NT2/D1 (cell line): ENCODE measurements at places on chromosomes 7 and 10.

GRCh38 chr10:92880233-92880861, 32.0 kb downstream of the EXOC6 start:
- DNase-seq = peak; percentile 16

GRCh38 chr10:62044566-62044965, 143.1 kb downstream of the ARID5B start:
- no peak for DNase-seq

GRCh38 chr10:29636178-29636577, 1.4 kb upstream of the SVIL start:
- no peak for DNase-seq

GRCh38 chr10:95963202-95963990, 55.6 kb downstream of the CC2D2B start:
- no peak for DNase-seq

DNA sequence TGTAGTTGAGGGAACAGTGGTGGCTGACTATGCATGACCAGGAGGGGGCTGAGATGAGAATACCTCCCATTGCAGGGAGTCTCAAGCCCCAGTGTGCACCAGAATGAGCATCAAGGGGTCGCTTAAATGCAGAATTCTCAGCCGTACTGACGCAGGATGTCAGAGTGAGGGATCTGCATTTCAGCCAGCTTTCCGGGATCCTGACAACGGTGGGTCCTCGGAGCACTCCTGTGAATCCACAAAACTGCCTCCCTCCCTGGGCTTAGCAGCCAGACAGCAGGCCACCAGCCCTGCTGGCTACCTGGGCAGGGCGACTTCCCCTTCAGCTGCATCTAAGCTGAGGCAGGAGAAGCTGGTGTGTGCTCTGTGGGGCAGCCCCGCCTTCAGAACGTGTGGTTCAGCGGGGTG, 21.8 kb upstream of the LOXL4 start:
- no peak for DNase-seq

DNA sequence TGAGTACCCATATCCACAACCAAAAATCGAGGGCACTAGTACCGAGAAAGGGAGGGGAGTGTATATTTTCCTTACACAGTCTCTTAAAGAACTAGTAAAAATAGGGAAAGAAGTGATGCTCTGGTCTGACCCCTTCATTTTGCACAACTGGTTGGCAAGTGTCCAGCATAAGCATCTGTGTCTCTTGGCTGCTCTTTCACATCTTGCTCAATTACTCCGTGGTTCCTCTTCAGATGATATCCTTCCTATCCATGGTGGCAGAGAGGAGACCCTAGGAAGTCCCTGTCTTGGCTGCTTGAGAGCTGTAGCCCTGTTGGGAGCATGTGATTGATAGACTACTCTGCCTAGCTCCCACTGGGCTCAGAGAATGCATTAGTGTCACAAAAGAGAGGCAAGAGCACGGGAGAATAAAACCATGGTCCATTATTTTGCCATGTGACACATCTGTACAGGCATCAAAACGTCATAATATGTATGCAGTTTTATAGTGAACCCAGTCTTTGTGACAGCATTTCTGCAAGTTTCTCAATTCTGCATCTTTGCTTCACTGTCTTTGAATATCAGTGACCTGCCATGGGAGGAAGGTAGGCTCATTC, 111.8 kb upstream of the ANKRD1 start:
- DNase-seq = no peak

DNA sequence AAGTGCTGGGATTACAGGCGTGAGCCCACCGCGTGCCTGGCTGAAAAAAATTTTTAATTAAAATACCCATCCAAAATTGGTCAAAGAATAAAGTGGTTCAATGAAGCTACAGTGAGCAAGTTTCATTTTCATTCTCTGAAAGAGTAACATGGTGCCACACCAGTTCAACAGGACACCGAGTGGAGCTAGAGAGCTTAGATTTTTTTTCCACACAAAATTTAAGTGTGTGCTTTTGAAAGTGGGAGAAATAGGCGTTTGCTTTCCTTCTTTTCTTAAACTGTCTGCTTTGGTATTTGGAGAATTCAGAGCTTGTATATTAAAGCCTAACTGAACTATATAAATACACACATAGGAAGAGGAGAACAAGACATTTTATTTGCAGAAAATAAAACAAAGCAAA, 43.4 kb downstream of the BPGM start:
- no peak for DNase-seq

DNA sequence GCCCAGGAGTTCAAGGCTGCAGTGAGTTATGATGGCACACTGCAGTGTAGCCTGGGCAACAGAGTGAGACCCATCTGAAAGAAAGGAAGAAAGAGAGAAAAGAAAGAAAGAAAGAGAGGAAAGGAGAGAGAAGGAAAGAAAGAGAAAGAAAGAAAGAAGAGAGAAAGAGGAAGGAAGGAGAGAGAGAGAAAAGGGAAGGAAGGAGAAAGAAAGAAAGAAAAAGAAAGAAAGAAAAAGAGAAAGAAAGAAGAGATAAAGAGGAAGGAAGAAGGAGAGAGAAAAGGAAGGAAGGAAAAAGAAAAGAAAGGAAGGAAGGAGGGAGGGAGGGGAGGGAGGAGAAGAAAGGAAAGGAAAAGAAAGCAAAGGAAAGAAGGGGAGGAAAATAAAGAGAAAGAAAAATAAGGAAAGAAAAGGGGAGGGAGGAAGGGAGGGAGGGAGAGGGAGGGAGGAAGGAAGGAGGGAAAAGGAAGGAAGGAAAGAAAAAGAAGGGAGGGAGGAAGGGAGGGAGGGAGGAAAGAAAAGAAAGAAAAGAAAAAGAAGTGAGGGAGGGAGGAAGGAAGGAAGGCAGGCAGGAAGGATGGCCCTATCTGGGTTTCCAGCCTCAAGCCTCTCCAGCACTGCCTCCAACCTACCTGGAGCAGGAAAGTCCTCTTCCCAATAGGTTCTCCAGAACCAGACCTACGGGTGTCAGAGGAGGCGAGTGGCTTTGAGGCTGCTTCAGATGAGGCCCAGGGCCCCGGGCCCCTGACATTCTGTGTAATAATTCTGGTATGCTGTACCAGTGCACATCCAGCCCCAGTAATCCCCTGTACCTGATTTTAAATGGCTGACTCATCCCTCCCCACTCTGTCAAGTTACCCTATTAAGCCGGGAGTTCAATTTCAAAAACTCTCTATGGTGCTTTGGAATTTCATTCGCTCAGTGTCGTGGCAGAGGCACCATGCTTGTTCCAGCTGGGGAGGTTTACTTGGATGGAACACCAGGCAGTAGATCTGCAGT, 6.8 kb upstream of the PARD3 start:
- no peak for DNase-seq

- no peak for DNase-seq
These were observed 178.9 kb downstream of the MLLT10 start for GRCh38 chr10:21712975-21713374.

DNA sequence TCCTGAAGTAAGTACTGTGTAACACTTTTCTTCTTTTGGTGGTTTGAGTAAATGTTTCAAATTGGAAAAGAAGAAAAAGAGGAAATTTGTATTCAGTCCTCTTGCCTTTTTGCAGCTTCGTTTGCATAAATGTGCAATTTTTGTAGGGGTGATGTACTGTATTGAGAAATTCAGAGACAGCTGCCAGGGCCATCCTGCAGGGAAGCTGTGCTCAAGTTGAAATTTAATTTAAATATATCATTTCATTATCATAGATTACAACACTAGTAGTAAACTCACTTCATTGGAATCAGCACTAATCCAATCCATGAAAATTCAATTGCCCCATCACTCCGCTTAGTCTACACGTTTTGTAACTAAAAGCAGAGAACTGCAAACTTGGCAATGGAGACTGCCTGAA, 415.4 kb downstream of the DNAJB9 start:
- no peak for DNase-seq

GRCh38 chr10:72464438-72464837, 109.7 kb upstream of the DNAJB12 start:
- DNase-seq = no peak

GRCh38 chr10:3251172-3251571, 78.6 kb upstream of the PITRM1 start:
- DNase-seq = no peak

- DNase-seq = no peak
These were observed 63.5 kb upstream of the SH2B2 start for GRCh38 chr7:102223184-102223583.

- DNase-seq = peak; percentile 90
These were observed 74.8 kb upstream of the RPA3 start for GRCh38 chr7:7793249-7793648.

DNA sequence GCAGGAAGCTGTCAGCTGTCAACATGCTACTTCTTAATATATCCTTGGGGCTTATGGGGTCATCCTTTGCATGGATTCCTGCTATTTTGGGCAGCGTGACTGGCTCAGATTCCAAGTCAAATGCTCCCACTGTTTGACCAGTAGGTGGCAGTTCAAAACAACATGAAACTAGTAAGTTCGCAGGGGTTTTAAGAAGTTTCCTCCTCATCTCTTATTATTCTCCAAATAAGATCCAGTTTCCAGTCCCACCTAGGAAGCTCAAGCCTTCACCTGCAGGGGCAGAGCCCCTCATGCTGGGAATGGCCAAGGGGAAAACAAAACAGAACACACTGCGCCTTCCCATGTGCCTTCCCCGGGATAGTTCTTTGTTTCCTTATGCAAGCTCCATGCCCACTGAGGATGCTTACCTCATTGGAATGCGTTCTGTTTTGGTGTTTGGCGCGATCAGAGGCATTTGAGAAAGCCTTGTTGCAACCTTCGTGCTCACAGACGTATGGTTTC, 259.8 kb downstream of the GLI3 start:
- DNase-seq = peak; percentile 58

- DNase-seq = no peak
These were observed 384.0 kb downstream of the RPS24 start for GRCh38 chr10:78417425-78418370.

DNA sequence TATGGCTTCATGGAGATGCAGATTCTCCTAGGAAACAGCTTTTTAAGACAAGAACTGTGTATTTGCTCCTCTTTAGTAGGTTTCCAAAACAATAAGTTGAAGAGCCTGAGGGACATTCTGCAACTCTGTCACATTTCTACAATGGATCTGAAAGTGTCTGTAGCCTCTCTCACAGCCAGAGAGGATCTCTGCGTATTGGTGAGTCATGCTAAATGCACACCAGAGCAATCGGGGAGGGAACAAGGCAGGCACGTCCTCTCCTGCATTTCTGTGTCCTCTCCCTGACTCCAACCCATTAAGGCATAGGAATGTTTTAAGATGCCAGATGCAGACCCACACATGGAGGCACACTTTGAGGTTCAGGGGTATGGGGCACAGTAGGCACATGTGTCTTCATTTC, 1126.4 kb upstream of the GHITM start:
- peak; percentile 8 for DNase-seq

DNA sequence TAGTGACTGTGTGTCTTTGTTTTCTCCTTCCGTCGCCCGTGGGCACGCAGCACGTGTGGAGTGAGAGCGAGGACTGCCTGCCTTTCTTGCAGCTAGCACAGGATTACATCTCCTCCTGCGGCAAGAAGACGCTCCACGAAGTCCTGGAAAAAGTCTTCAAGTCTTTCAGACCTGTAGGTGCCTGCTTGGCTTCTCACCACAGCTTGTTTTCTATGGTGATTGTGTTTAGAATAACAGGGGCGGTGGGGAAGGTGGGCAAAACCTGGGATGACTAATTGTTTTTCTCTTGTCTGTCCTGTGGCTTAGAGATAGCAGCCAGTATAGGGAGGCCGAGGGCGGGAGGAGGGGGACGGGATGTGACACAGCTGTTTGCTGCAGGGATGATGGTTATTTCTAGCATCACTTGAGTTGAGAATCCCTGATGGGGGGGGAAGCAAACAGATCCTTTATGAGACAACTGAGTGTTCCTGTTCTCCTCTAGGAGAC, 11.4 kb downstream of the MTURN start:
- DNase-seq = no peak

GRCh38 chr10:42637648-42638054, 719 bp downstream of the ZNF33B start:
- DNase-seq = no peak

- no peak for DNase-seq
These were observed 33.3 kb upstream of the TM9SF3 start for GRCh38 chr10:96619796-96620773.

- DNase-seq = no peak
These were observed 82.4 kb downstream of the THSD7A start for GRCh38 chr7:11749629-11750028.

DNA sequence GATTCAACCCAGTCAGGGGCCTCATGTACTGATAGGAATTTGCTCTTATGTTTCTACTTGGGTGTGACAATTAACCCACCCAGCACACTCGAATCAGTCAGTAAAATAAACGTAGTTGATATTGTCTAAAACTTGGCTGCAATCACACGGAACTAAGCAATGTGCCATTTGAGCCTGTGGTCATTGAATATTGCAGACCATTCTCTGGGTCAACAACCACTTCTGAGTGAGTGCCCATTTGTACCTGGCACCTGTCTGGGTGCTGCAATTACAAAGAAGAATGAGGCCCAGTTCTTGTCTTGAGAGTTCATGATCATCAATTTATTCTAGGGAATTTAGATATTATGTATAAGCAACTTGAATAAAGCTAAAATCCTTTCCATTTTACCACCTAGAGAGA, 29.8 kb downstream of the NPY start:
- no peak for DNase-seq

DNA sequence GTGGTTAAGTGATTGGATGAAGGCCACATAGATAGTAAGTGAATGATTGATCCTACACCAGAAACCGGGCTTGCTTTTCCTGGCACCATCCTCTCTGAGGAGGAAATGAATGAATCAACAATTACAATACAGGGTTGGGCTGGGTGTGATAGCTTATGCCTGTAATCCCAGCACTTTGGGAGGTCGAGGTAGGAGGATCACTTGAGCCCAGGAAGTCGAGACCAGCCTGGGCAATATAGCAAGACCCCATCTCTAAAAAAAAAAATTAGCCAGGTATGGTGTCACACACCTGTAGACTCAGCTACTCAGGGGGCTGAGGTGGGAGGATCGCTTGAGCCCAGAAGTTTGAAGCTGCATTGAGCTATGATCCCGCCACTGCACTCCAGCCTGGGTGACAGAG, 111.5 kb downstream of the COL26A1 start:
- no peak for DNase-seq

DNA sequence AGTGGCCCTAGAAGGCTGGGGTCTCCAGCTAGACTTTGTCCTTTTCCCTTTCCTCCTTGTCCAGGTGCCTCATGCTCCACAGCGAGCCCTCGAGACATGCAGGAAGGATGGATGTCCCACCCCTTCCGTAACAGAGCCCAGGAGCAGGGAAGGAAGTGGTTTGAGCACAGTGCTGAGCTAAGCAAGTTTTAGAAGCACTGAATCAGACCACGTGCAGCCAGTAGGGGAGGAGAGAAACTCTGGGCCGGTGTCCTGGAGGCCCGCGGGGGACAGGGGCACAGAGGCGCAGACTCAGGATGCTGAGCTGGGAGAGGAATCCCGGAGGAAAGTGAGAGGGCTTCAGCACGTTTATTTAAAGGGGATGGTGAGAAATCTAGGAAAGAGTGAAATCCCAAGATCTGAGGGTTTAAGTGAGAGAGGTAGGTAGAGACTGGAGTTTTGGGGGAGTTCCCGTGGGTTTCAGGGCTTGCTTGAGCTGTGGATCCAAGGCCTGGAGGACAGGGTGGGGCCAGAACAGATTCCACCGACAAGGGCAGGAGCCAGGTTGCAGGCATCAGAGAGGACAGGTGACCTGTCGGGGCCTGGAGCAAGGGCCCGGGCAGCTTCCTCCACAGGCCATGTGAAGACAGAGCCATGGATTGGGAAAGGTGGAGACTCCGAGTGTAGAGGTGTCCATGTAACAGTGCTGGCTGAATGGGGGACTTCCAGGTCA, 4.4 kb upstream of the IRF5 start:
- DNase-seq = no peak

- no peak for DNase-seq
These were observed 58.6 kb upstream of the OPALIN start for GRCh38 chr10:96417441-96417840.
